ENCODE measurements at places on chromosomes 2 and 18.
A peak's percentile ranks its signal among the peaks of the same experiment; 100 is the strongest.

GRCh38 chr2:209519906-209520305 lies 96.1 kb downstream of the MAP2 start:
- DNase-seq = no peak

DNA sequence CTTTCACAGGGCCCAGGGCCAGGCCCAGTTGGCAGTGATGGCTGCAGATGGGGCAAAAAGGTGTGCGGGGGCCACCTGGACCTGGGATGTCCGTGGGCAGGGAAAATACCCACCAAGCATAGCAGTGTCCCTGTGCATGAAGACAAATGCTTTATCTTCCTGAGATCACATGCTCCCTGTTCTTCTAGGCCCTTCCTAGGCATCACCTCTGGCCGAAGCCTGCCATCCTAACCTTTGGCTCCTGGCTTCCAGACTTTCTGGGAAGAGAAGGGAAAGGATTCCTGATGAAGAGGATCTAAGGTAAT lies 105.0 kb upstream of the SMAD2 start:
- no peak for DNase-seq

DNA sequence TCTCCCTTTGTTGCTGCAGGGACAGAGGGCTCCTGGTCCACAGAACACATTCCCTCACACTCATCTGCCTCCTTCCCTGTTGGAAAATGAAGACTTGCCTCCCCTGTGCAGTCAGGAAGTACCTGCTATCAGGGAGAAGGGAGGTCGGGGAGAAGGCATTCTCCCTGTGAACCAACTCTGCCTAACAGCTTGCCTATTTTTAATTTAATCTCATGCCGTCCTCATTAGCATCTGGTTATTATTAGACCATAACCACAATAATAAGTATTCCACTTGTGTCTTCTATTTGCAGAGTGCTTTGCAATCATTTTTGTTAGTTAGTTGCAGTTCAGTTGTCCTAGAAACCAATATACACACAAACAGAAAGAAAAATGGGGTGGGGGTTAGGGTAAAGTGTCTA lies 232.6 kb upstream of the SKOR2 start:
- DNase-seq = no peak

DNA sequence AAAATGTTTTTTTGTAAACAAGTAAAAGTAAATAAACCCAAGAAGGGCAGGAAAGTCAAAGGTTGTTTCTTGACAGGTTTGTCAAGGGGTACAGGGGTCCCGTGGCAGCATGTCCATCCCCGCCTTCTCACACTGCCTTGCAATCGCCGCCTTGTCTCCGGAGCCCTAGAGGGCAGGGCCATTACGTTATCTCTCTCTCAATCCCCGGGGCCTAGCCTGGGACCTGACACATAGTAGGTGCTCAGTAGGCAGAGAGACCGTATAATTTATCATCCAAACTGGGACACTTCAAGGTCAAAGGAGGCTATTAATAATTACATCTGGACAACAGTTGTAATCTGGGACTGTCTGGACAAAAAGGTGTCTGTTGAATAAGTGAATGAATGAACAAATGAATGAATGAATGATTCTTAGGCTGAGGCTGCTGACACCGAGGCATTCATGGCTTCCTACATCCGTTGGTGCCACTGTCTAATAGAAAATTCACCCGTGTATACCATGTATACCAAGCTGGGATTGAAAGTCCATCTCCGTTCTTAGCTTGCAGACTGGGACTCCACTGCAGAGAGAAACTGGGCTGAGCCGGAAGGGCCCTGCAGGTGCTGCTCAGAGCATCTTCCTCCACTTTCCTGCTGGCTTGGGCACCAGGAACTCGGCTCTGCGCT lies 44.8 kb upstream of the PLB1 start:
- DNase-seq = no peak

DNA sequence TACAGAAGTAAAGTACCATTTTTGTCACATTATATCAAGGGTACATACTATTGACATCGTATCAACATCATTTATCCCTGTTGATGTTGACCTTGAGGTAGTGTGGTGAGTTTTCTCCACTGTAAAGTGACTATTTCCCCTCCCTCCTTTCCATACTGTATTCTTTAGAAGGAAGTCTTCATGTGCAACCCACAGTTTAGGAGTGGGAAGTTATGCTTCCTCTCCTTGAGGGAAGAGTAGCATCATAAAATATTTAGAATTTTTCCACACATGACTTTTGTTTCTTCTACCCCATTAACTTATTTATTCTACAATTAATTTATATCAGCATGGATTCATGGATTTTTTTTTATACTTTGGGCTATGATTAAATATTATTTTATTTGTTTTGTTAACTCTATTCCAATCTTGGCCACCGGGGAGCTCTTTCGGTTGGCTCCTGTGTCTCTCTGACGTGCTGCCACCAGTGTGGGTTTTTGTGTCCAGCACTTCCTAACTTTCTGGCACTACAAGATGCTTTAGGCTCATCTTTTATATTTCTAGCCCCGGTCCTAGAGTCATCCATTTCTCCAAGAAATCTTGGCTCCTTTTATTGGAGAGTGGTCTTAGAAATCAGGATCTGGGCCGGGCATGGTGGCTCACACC lies 19.0 kb downstream of the AQP12B start:
- no peak for DNase-seq

- peak; percentile 96 for DNase-seq
Observed at GRCh38 chr2:62038975-62039771, 133.7 kb downstream of the COMMD1 start.

DNA sequence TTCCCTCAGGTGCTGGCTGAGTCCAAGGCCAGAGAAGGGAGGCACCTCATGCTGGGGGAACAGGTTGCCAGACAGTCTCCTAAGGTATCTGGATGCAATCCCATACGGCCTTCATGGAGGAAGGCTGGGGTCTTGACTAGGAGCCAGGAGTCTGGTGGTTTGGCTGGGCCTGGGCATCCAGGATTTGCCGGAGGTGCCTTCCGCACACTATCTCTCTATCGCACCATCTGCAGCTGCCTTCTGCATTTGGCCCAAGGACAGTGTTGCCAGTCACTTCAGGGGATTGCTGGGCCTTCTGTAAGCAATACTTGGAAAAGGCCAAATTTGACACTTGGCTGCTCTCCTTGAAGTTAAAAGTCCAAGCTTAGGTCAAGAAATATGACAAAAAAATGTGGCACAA lies 327.2 kb downstream of the EN1 start:
- no peak for DNase-seq

DNA sequence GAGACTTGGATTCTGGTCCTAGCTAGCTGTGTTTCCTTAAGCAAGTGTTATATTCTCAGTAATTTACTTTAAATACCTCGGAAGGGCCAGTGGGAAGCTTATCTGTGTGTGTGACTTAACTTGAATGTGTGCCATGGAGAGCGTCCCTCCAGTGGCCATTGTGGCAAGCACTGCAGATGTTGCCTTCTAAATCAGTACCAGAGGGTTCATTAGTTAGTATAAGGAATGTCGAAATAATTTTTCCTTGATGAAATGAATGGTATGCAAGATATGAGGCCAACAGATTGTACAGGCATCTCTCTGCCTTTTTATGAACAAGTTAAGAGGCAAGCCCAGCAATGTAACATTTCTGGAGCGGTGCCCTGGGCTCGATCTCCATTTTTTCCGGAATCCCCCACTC lies 52.0 kb downstream of the FBXO36 start:
- no peak for DNase-seq

- DNase-seq = no peak
Observed at GRCh38 chr2:204849892-204850291, 304.6 kb downstream of the PARD3B start.

DNA sequence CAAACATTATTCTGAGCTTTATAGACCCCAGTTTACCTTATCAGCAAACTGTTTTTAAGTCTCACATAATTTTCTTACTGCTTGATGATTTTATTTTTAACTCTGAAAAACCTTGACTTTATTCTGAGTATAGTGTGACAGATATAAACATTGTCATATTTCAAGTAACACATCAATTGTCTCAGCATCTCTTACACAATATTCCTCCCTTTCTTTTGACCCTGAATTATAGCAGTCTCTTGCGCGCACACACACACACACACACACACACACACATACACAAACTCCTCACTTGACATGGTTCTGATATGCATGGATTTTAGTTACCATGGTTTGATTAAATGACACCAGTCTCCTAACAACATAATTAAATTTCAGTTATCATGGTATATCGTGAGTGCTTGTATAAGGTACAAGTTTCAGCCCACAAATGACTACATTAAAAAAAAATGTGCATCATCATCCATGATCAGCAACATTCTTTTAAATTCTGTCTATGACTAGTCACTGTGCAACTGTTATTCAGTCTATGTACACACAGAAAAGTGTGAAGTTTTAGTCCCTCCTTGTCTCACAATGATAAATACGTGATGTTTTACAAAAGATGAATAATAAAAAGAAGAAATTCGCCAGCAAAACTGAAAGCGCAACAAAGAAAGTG lies 39.5 kb upstream of the TACR1 start:
- DNase-seq = no peak

- DNase-seq = no peak
Observed at GRCh38 chr2:20447437-20448245, 767 bp downstream of the RHOB start.

GRCh38 chr2:55224761-55225261 lies 7.3 kb downstream of the CLHC1 start:
- no peak for DNase-seq

DNA sequence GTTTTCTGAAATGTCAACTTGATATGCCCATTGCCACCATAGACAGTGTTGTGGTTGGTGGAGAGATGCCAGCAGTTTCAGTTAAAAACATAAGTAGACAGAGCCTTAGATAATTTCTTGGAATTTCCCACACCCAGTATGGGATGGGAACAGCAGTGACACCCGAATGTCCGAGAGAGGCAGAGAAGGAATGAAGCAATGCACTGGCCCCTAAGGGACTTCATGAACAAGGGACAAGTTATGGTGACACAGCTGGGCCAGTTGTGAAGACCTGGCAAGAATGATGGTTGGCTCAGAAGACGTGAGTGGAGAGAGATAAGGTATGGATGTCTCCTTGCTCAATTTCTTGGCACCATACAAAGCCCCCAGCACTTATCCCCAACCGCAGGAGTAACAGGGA lies 165.2 kb upstream of the APCDD1 start:
- no peak for DNase-seq

DNA sequence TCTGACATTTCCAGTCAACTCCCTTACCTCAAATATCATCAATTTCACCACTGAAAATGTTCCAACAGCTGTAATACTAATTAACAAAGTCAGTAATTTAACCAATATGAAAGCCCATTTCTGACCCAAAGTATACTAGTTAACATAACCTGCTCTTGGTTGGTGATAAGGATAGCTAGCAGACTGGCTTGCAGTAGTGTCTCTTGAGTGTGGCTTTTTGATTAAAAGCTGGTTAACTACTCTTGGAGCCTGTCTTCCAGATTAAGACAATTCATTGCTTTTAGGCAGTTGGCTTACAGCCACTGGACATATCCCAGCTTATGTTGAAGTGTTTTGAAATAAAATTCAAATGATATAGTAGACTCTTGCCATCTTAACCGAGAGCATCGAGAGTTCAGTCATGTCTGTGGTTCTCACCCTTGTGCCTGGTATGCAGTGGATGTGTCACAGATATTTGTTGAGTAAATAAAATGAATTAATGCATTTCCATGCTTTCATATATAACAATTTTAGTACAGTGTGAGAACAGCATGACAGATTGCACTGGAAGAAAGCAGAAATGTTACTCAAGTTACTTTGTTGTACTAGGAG lies 158.1 kb downstream of the TANC1 start:
- no peak for DNase-seq

- DNase-seq = no peak
Observed at GRCh38 chr2:162164802-162165201, 12.8 kb upstream of the GCG start.

DNA sequence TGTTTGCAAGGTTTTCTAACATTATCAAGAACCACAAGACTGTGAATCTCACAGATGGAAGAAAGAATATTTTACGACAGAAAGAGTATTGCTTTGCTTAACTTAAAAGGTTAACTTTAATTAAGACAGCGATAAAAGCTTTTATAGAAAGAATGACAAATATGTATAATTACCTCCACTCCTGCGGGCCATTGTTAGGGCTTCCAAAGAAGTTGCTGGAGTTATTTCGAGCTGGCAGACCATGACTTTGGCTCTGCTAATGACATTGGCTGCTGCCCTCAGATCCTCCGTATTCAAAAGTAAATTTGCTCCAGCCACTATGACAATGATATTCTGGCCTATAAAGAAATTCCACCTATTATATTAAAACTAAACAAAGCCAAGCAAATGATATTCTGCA lies 47.3 kb downstream of the RBKS start:
- DNase-seq = no peak

- DNase-seq = no peak
Observed at GRCh38 chr2:109675666-109676345, 61.6 kb downstream of the SOWAHC start.

DNA sequence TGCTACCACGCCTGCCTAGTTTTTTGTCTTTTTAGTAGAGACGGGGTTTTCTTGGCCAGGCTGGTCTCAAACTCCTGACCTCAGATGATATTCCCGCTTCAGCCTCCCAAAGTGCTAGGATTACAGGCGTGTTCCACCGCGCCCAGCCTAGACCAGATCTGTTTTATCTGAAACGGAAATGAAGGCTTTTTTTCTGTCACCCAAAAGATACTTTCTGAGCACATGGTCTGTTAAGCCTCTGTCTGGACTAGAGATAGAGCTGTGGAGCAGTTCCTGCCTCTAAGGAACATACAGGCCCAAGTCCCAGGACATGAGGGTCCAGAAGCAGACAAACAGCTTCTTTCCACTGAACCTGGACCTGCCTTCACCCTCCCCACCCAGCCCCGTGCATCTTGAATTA lies 43.6 kb upstream of the PTMA start:
- no peak for DNase-seq

DNA sequence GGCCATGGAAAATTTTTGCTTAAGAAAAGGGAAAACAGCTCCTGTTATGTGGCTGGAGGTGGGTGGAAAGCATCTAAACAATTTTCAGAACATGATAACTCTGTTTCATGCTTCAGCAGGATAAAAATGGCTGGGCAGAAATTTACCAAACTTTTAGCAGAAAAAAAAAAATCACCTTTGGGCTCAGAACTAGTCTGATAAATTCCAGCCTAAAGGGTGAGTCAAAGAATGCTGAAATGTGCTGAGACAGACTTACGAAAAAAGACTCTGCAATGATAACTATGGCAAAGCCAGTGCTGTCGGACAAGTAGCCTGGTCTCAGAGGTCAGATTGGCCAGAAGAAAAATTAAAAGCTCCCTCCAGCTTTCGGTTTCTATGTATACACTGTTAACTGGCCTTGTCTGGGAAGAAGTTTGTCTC lies 123.6 kb downstream of the LRATD1 start:
- DNase-seq = no peak

- DNase-seq = no peak
Observed at GRCh38 chr2:180038997-180039396, 31.9 kb upstream of the CWC22 start.
